ENCODE measurements at places on chromosomes 4 and X.

- no peak for DNase-seq
These were observed 66.2 kb downstream of the IRF2 start for GRCh38 chr4:184408021-184408683.

GRCh38 chrX:101349193-101349562 is 636 bp upstream of the TIMM8A start:
- no peak for DNase-seq

DNA sequence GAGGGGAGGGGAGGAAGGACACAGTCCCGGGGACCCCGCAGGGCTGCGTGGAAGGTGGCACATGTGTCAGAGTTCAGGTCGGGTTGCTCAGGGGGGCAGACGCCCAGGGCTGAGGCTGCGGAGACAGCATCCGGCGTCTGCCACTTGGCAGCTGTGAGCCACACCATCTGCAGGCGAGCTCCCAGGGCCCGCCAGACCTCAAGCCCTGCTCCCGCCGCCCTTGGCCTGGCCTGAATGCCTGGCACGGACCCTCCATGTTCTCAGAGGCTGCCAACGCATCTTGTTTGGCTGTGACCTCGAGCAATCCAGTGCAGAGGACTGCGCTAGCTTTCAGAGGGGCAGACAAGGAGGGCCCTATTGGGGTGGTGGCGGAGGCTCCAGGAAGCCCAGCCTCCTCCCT is 5.1 kb downstream of the BGN start:
- DNase-seq = no peak

GRCh38 chrX:107601759-107602158 is 26.6 kb upstream of the PRPS1 start:
- no peak for DNase-seq

Measured in glomerular endothelial cell (primary cell).